ENCODE measurements at places on chromosomes 3 and 15. TPM values are rescaled to one million over a fixed set of nuclear protein-coding genes. Genes with fewer than 3 reads are reported as not detected.

EFHB gene
- 0.37 TPM for total RNA-seq

ARNT2 gene
- not detected for total RNA-seq

NR2F2 gene
- not detected for total RNA-seq

FOXB1 gene
- total RNA-seq = 1.6 TPM

GOLGA8T gene
- not detected for total RNA-seq

LRRC31 gene
- total RNA-seq = not detected

NANOGP8 gene
- not detected for total RNA-seq

SFMBT1 gene
- total RNA-seq = 34.2 TPM

GOLGA6A gene
- total RNA-seq = not detected
